ENCODE measurements at places on chromosomes 7 and 10. TPM values are rescaled to one million over a fixed set of nuclear protein-coding genes. Genes with fewer than 3 reads are reported as not detected.

Gene IL15RA
- total RNA-seq: 1.2 TPM

Gene SLC16A9
- 1.2 TPM for total RNA-seq

Gene SFRP4
- 151 TPM for total RNA-seq

Gene AKR1C2
- total RNA-seq: 46.0 TPM

Gene PPP1R9A
- total RNA-seq: under 0.01 TPM

Gene DDX21
- 56.3 TPM for total RNA-seq

Gene BLNK
- total RNA-seq: 0.36 TPM

Gene LRGUK
- total RNA-seq: 0.88 TPM

Gene CPVL
- not detected for total RNA-seq

Gene TM9SF3
- 118 TPM for total RNA-seq

Gene ADD3
- 1,018 TPM for total RNA-seq

Gene MTERF1
- total RNA-seq: 13.6 TPM

Gene TRPV5
- not detected for total RNA-seq

Gene CTAGE8
- 2.4 TPM for total RNA-seq

Gene TRIM73
- 0.36 TPM for total RNA-seq

Gene VWA2
- total RNA-seq: under 0.01 TPM

Gene PRTFDC1
- total RNA-seq: 5.3 TPM

Gene PCLO
- total RNA-seq: under 0.01 TPM

Gene METTL27
- total RNA-seq: 8.7 TPM

Gene GFRA1
- 76.6 TPM for total RNA-seq

Gene ACADSB
- total RNA-seq: 8.5 TPM

Gene GHRHR
- total RNA-seq: not detected

Gene ARL3
- 5.3 TPM for total RNA-seq

Gene C10orf67
- total RNA-seq: not detected

Gene ENTPD1
- total RNA-seq: 10.6 TPM

Gene ZNF248
- total RNA-seq: 9.1 TPM

Gene LMOD2
- not detected for total RNA-seq

Gene SPDYE1
- total RNA-seq: not detected

Gene TSPAN13
- total RNA-seq: 1.8 TPM

Gene HECW1
- total RNA-seq: 2.9 TPM

Gene ZNF488
- 0.29 TPM for total RNA-seq

Gene PON1
- total RNA-seq: not detected

Gene OPN1SW
- total RNA-seq: not detected

Gene ITPRID1
- total RNA-seq: not detected

Gene COL28A1
- 0.29 TPM for total RNA-seq

Gene SLC25A13
- total RNA-seq: 19.2 TPM

Gene AQP1
- 0.59 TPM for total RNA-seq

Gene WDR91
- 7.1 TPM for total RNA-seq

Gene ALOX5
- not detected for total RNA-seq

Gene PTPRZ1
- under 0.01 TPM for total RNA-seq

Gene PRF1
- total RNA-seq: not detected

All from osteoblast (primary cell).